Neural crest cell (in vitro differentiated cells): ENCODE measurements at places on chromosomes 12 and 14.

- peak overlapping the region; percentile 16 for H3K4me3 ChIP-seq
- H3K27me3 ChIP-seq, result no peaks in the 10 kb centered on the region
- H3K4me1 ChIP-seq, result peaks cover 44% of the 10 kb centered on the region
- peaks cover 2% of the 10 kb centered on the region for H3K36me3 ChIP-seq
Observed at GRCh38 chr12:93784339-93785086, 107.3 kb downstream of the CRADD start.

GRCh38 chr12:74985293-74985985, 224.2 kb downstream of the KCNC2 start:
- H3K4me1 ChIP-seq, result peaks cover 8% of the 10 kb centered on the region
- no peak for DNase-seq
- no peaks in the 10 kb centered on the region for H3K36me3 ChIP-seq
- no peaks in the 10 kb centered on the region for H3K27me3 ChIP-seq
- no peak overlapping the region for H3K27ac ChIP-seq

DNA sequence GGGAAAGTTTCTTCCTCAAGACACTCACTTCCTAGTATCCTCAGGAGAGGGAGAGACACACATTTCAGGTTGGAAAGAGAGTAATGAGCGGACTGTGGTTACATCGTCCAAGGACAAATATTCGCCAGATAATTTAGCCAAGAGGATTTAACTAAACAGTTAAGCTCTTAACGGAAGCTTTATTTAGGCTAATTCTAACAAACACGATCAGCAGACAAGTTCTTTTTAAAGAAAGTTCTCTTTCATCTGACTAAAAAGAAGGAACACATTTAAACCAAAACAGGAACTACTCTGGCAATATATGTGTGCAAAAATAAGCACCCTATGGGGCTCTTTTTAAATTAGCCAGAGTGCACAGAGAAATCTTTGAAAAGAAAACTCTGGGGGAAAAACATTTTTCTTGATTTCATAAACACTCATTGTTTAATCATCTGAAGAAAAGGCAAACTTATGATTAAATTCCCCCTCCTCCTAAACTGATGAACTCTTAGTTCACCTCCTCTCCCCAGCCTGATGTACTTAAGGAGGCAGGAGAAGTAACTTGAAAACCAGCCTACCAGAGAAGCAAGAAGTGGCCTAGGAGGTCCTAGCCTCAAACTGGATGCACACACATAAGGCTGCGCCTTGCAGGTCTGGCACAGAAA, 13.3 kb upstream of the BTG1 start:
- peaks cover 9% of the 10 kb centered on the region for H3K4me1 ChIP-seq
- H3K27me3 ChIP-seq, result no peaks in the 10 kb centered on the region
- no peaks in the 10 kb centered on the region for H3K36me3 ChIP-seq
- H3K4me3 ChIP-seq, result no peak overlapping the region

- no peak overlapping the region for H3K27ac ChIP-seq
- H3K4me1 ChIP-seq, result no peaks in the 10 kb centered on the region
- peaks cover 18% of the 10 kb centered on the region for H3K27me3 ChIP-seq
- H3K36me3 ChIP-seq, result no peaks in the 10 kb centered on the region
- H3K4me3 ChIP-seq, result no peak overlapping the region
- no peak for DNase-seq
Observed at GRCh38 chr12:81644503-81644902, 114.6 kb downstream of the PPFIA2 start.

DNA sequence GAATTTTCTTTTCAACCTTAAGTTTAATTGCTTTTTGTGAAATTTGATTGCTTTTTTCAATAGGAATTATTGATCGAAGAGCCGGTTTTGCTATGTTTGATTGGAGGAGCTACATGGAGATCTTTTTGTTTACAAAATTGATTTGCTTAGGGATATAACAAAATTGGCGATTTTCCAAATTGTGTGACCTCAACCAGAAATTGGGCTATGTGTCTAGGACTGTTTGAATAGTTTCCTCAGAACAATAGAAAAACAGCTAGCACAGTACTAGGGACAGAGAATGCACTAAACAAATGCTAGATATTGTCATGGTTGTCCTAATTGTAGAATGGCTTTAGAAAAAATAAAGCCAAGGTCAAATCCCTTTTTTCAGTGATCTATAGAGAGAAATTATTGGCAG, 2.4 kb downstream of the SLC17A8 start:
- DNase-seq, result no peak
- H3K4me3 ChIP-seq, result no peak overlapping the region
- H3K27ac ChIP-seq, result no peak overlapping the region
- H3K4me1 ChIP-seq, result peaks cover 15% of the 10 kb centered on the region
- H3K36me3 ChIP-seq, result no peaks in the 10 kb centered on the region

DNA sequence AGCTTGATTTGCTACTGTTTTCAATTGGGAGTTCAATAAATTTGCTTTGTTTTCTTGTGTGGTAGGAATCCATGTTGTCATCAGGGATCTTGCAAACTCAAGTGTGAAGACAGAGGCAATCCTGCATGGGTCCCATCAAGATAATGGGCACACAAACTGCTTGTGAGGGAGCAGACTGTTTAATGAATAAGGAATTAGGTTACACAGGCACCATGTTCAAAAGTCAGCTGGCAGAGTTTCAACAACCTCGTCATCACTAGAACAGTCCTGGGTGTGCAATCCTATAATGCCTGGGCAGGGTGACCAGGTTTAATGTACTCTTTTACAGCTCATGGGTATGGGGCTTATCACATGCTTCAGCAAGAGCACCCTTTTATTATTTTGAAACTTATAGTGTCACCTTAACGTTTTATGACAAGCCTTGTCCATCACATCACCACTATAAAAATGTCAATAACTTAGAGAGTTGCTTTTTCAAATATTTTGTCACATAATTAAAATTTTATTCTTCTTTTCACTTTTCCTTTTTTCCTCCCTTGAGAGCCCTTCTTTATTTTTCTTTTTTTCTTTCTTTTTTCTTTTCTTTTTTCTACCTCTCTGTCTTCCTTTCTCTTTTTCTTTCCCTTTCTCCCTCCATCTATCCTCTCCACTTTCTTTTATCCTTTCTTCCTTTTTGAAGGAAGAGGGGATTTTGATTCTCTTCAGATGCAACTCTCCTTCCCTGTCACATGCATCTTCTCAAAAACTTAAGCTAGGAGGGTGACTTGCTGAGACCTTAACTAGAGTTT, 252.2 kb upstream of the ATP2B1 start:
- H3K27ac ChIP-seq, result no peak overlapping the region
- H3K36me3 ChIP-seq, result no peaks in the 10 kb centered on the region
- no peaks in the 10 kb centered on the region for H3K27me3 ChIP-seq
- H3K4me3 ChIP-seq, result no peak overlapping the region

GRCh38 chr14:41824441-41824840, 217.8 kb downstream of the LRFN5 start:
- H3K4me1 ChIP-seq, result no peaks in the 10 kb centered on the region
- H3K4me3 ChIP-seq, result no peak overlapping the region
- no peaks in the 10 kb centered on the region for H3K36me3 ChIP-seq
- no peak overlapping the region for H3K27ac ChIP-seq
- DNase-seq, result no peak

DNA sequence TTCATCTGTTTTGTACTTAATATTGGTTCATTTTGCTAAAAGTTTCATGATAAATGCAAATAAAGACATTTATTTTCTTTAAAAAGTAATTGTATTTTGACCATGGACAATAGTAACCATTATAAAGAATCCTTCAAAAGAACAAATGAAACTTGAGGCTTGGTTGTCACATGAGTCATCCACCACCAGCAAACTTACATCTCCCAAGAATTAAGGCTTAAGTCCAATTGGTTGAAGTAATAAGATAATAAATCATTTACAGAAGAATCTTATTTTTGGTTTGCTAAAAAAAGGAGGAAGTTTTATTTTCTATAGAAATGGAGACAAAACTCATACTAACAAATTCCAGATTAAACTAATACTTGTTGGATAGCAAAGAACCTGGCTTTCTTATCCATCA, 84.8 kb upstream of the KITLG start:
- H3K27ac ChIP-seq, result no peak overlapping the region
- H3K4me3 ChIP-seq, result no peak overlapping the region
- H3K4me1 ChIP-seq, result peaks cover 4% of the 10 kb centered on the region
- peaks cover 6% of the 10 kb centered on the region for H3K36me3 ChIP-seq

GRCh38 chr12:115223322-115223721, 539.3 kb upstream of the TBX3 start:
- no peak overlapping the region for H3K4me3 ChIP-seq
- H3K27me3 ChIP-seq, result no peaks in the 10 kb centered on the region
- H3K4me1 ChIP-seq, result peaks cover 5% of the 10 kb centered on the region
- no peaks in the 10 kb centered on the region for H3K36me3 ChIP-seq

GRCh38 chr14:68622856-68623255, 170.0 kb downstream of the ZFP36L1 start:
- peaks cover 54% of the 10 kb centered on the region for H3K4me1 ChIP-seq
- peaks cover 15% of the 10 kb centered on the region for H3K36me3 ChIP-seq
- H3K27me3 ChIP-seq, result no peaks in the 10 kb centered on the region
- DNase-seq, result no peak

GRCh38 chr14:51419685-51420084, 179.6 kb downstream of the TMX1 start:
- DNase-seq, result no peak
- no peak overlapping the region for H3K27ac ChIP-seq
- H3K27me3 ChIP-seq, result no peaks in the 10 kb centered on the region
- no peak overlapping the region for H3K4me3 ChIP-seq
- H3K4me1 ChIP-seq, result no peaks in the 10 kb centered on the region
